RWPE2 (cell line): ENCODE measurements at places on chromosomes 1 and 21.

GRCh38 chr1:161719325-161719611 is 2.1 kb upstream of the FCRLB start:
- no peak for DNase-seq

- DNase-seq, result no peak
These were observed 441.4 kb downstream of the RPS6KC1 start for GRCh38 chr1:213492161-213493041.

- no peak for DNase-seq
These were observed 115.1 kb downstream of the RHOU start for GRCh38 chr1:228850141-228851100.

GRCh38 chr21:44093761-44094160 is 13.4 kb upstream of the PWP2 start:
- DNase-seq, result no peak

DNA sequence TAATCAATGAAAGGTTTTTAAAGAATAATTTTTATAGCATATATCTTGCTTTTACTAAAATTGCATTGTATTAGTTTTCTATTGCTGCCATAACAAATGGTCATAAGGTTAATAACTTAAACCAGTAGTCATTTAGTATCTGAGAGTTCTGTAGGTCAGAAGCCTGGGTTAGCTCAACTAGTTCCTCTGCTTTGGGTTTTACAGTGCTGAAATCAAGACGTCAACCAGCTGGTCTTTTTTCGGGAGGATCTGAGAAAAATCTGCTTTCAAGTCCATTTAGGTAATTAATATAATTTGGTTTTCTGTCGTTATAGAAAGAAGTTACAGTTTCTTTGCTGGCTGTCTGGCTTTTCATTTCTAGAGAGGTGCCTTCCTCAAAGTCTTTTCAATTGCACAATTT is 577.7 kb downstream of the MRPL39 start:
- no peak for DNase-seq

GRCh38 chr1:207649210-207649753 is 4.3 kb downstream of the CR1L start:
- no peak for DNase-seq

- no peak for DNase-seq
These were observed 35.7 kb downstream of the ZBTB8B start for GRCh38 chr1:32500387-32501209.

DNA sequence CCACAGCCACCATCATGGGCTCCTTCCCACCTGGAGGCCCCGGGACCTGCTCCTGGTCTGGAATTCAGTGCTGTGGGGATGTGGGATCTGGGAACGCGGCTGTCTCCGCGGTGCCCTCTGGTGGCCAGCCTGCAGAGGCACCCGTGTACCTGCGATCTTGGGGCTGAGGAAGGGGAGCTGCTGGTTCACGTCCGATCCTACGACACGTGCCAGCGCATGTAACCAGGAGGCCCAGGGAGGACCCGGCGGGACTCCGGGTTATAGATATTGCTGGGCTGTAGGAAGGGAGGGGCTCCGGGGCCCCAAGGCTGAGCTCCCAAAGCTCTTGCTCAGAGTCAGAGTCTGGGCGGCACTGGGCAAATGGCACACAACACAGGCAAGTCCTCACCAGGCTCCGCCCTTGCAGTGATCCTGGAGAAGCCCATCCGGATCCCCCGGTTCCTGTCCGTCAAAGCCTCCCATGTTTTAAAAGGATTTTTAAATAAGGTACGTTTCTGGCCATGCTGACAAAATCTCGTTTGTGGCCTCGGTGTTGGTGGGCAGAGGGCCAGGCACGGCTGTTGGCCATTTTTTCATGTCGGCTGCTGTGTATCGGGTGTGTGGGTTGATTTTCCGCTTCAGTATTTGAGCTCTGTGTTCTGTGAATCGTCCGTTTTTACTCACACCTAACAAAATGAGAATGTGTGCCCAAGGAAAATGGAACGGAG is 20.1 kb downstream of the FAAP20 start:
- no peak for DNase-seq

DNA sequence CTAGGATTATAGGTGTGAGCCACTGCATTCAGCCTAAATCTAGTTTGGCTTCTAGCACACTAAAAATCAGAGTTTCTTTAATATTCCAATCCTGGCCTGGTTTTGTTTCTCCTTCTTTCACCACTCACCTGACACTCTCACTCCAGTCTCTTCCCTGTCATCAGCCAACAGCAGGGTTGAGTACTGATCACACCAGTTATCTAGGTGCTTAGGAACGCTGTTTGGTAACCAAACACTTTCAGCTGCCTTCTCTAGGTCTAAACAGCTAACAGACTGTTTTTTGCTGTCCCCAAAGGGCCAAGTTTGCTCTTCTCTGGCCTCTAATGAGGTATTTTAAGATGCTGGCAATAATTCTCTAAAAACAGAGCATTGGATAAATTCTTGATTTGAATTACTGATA is 17.7 kb upstream of the FRRS1 start:
- DNase-seq, result no peak

DNA sequence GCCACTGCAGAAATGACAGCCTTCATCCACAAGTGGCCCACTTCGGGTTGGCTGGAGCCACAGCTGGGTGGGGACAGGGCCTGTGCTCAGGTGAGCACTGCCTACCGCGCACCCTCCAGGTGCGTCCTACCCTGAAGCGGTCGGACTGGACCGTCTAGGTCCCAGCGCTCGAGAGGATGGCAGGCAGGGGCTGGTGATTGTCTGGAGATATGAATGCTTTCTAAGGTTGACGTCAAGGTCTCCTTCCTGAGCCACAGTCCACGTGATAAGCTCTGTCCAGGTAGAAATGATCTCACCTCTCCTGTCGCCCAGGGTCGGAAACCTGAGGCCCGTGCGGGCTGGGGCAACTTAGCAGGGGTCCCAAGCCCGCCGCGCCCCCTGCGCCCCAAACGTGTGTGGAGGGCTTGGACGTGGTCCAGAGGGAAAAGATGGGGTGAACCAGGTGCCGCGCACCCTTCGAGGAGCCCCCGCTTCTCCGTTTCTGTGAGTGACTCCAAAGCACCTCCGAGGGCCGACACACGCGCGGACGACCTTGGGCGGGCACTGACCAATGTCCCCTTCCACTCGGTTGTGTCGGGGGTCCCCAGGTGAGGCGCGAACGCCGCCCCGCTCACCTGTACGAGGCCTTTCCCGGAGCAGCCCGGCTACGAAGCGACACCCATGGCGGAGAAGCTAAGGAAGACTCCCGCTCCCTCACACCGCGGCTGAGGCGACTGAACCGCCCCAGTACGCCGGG is 853 bp upstream of the DOP1B start:
- DNase-seq, result no peak

DNA sequence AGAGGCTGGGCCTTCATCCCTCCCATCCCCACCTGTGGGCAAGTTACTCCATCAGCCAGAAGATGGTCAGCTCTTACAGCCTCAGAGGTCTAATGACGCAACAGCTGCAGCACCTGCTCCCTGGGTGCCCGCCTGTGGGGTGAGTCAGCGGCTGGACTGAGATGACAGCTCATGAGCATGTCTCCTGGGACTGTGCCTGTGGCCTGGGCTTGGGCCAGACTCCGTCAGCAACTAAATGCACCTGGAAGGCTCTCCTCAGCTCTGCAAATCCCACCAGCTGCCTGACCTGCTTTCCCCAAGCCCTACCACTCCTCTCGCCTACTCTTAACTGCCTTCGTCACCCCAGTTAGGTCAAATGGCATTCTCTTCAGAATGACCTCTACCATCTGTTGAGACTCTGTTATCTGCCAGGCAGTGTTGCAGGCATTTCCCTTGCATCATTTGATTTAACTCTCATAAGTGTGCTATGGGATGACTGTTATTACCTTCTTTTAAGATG is 47.7 kb downstream of the ETS2 start:
- peak; percentile 99 for DNase-seq

DNA sequence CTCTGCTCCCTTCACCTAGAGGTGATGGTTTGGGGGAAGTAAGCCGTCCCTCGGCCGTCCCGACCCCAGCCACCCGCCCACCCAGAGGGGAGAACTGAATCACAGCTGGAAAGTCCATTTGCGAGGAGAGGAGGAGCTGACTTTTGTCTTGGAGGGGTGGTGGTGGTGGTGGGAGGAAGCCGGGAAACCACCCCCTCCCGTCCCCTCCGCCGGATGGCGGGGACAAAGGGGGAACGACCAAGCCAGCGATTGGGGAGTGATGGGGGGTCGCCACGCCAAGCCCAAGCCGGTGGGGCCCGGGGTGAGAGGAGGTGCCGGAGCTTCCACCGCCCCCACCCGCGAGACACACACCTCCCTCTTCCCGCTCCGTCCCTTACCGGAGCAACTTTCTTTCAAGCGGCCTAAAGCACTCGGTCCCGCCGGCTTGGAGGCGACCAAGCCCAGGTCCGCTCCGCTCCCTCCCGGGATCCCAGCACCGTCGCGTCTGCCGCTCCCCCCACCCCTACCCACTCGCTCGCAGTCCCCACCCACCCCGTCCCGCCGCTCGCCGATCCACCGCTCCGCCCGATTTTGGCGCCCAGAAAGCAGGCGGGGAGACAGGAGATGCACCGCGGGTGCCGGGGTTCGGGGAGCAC is 540 bp downstream of the ARHGEF2 start:
- no peak for DNase-seq

- DNase-seq, result no peak
These were observed 20.5 kb downstream of the MAPKAPK2 start for GRCh38 chr1:206705191-206705590.

DNA sequence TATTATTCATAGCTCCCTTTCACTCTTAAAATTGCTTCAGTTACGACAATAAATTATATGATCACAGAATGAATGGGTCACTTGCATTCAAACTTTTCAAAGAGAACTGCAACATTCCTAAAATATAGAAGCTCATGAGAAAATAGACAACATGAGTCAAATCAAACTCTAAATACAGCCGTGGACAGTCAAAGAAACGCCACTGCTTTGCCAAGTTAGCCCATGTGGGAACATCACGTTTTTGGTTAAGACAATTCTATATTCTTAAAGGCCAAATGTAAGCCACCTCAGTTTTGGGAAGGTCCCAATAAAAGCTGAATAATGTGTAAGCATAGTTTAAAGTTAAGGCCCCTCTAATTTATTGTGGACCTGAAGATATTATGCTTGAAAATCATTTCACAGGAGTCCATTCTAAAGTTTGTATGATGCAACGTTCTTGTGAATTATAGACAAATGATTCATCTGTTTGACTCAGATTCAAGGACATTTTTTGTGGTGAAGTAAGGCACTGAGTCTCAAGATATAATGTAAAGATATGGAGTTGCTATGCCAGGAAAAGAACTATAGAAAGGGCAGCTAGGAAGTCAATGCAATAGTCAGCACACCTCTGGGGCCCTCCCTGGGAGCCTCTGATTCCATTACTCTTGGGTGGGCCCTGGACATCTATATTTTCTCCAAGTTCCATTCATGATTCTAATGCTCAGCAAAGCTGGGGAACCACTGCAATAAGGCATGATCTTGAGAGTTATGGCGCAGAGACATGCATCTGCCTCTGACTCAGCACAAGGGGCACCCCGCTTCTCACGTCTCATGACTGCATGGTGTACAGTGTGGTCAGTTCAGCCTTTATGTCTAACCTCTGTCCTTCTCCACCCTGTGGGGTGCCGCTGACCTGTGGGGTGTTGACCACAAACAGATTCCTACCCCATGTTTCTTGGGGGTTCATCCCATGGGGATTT is 33.9 kb downstream of the ETS2 start:
- no peak for DNase-seq

- DNase-seq, result no peak
These were observed 233.4 kb downstream of the DSCAM start for GRCh38 chr21:40613546-40614030.

GRCh38 chr1:29349871-29350491 is 113.7 kb downstream of the PTPRU start:
- DNase-seq, result peak; percentile 38
